ENCODE measurements at places on chromosomes 1 and 21.

GRCh38 chr1:171794085-171794484 lies 12.6 kb downstream of the METTL13 start:
- DNase-seq: no peak

- DNase-seq: no peak
These were observed 10.9 kb upstream of the IFI16 start for GRCh38 chr1:158998781-158999161.

- peak; percentile 87 for DNase-seq
These were observed 80.7 kb downstream of the DNTTIP2 start for GRCh38 chr1:93798291-93798690.

DNA sequence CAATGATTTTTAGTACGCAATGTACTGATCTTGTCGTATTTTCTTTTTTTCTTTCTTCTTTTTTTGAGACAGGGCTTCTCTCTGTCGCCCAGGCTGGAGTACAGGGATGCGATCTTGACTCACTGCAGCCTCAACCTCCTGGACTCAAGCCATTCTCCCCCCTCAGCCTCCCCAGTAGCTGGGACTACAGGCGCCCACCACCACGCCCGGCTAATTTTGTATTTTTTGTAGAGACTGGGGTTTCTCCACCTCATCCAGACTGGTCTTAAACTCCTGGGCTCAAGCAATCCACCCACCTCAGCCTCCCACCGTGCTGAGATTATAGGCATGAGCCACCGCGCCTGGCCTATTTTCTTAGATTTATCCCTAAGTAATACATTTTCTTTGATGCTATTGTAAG lies 43.9 kb upstream of the COL6A2 start:
- DNase-seq: no peak

DNA sequence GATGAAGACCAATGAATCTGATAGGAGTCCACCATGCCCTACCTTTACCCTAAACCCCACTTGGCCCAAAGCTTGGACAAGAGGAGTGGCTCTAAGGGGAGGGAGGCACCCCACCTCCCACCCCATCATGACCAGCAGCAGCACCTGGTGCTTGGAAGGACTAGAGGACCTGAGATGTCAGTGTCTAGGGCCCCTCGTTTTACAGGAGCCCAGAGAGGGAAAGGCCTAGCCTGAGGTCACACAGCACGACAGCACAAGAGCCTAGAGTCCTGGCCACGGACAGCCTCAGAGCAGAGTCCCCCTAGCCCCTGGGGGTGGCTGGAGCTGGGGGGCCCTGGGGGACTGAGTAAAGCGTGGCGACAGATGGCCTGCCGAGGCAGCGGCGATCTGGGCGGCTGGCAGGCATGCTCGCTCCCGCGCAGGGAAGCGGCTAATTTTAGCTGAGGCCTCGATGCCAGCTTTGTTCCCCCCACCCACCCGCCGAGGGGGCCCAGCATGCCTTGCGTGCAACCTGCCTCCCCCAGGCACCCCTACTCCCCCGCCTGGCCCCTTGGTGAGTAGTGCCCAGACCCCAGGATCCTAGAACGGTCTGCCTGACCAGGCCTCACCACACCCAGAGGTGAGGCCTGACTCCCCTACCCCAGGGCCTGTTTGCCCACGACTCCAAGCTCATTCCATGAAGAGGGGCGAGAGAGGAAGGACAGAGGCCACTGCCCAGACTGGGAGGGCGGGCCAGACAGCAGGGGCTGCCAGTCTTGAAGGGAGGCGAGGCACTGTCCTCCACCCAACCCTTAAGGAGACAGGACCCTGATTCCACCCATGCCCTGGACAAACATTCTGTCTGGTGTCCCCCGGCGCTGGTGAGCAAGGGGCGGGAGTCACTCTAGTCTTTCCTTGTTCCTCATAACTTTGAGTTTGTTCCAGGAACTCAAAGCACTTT lies 39.0 kb downstream of the AHDC1 start:
- no peak for DNase-seq

- DNase-seq: no peak
These were observed 69.8 kb upstream of the HSPA13 start for GRCh38 chr21:14452727-14453241.

DNA sequence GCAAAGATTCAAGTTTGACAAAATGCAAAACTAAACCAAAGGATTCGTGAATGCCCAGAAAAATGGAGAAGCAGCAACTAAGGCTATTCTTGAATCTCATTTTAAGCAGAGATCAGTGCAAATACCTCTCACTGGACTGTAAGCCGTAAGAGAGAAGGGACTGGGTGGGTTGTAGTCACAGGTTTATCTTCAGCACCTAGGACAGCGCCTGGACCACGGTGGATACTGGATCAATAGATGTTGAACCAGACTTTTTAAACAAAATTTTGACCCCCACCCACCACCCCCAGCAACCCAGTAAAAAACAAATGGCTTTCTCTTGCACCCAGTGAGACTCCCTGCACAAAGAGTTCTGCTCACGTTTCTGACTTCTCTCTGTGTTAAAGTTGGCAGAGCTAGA lies 347.1 kb downstream of the AJAP1 start:
- DNase-seq: no peak

GRCh38 chr1:19582318-19582717 lies 61.8 kb upstream of the NBL1 start:
- no peak for DNase-seq

DNA sequence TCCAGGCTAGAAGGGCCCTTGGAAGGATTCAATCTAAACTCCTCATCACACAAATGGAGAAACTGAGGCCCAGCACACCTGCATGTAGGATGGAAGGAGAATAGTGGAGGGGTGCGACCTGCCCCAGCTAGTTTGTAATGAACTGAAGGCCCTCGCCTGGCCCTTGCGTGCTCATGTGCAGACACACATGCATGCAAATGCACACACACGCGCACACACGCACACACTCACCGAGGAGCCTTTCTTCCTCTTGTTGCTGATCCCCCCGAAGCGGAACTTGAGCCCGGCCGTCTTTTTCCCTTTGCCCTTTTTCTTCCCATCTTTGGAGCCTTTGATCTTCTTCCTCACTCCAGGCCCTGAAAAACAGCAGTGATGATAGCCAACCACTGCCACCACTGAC lies 27.9 kb downstream of the CHD5 start:
- no peak for DNase-seq

- no peak for DNase-seq
These were observed 729 bp upstream of the CDCA8 start for GRCh38 chr1:37691497-37692077.

- no peak for DNase-seq
These were observed 17.0 kb downstream of the MARK1 start for GRCh38 chr1:220544901-220545303.

DNA sequence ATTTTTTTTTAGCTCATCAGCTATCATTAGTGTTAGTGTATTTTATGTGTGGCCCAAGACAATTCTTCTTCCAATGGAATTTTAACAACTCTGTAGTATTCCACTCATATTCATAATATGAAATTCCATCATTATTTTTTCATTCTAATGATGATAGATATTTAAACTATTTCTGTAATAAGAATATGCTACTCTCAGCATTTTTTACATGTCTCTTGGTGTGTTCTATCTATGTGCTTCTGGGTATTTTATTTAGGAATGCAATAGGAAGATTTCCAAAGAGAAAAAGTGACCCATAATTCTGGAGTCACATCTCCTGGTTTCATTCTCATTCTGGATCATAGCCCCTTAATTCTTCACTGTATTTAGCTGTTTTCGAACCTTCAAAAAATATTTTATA lies 109.5 kb downstream of the LRRC53 start:
- DNase-seq: no peak

- DNase-seq: no peak
These were observed 802.1 kb downstream of the PLA2G4A start for GRCh38 chr1:187630653-187631380.

DNA sequence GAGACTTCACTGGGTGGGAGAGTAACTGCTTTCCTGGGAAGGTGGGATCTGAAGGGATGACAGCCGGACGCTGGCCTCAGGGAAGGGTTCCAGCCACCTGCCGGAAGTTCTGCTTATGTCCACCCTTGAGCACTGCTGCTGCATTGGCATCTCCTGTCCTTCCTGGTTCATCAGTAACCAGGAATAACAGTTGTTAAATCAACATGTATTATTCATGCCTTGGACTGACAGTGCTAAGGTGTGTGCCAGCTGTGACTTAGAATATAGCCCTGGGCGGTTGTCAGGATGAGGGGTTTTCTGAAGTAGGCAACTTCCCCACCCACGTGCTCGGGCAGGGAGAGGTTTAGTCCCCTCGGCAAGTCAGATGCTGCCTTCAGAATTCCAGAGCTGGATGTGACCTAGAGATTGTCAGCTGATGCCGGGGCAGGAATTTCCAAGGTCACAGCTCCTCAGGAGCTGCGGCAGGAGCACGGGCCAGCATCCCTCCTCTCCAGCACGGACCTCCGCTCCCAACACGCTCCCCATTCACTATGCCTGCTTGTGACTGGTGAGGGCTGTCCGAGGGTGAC lies 17.9 kb downstream of the CLDN14 start:
- no peak for DNase-seq

DNA sequence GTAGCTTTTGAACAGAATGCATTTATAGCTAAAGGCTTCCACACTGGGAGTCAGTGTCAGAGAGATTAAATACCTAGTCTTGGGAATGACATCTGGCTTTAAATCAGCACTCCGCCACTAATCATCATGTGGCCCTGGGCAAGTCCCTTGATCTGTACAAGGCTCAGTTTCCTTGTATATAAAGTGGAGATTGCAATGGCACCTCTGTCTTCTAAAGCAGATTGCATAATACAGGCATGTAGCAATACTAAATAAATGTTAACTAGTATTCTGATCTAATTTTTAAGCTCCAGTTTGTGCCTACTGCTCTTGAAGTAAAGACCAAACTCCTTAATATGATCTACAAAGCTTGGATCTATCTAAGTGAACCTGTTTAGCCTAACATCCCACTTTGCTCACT lies 249.4 kb downstream of the PLPP3 start:
- DNase-seq: no peak

DNA sequence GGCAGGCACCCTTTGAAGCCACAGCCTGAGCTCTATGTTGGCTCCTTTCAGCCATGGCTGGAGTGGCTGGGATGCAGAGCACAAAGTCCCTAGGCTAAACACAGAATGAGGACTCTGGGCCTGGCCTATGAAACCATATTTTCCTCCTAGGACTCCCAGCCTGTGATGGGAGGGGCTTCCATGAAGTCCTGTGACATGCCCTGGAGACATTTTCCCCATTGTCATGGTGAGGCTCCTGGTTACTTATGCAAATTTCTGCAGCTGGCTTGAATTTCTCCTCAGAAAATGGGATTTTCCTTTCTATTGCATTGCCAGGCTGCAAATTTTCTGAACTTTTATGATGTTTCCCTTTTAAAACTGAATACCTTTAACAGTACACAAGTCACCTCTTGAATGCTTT lies 61.3 kb downstream of the VCAM1 start:
- DNase-seq: no peak

- DNase-seq: no peak
These were observed 71.4 kb downstream of the CC2D1B start for GRCh38 chr1:52294580-52294979.

DNA sequence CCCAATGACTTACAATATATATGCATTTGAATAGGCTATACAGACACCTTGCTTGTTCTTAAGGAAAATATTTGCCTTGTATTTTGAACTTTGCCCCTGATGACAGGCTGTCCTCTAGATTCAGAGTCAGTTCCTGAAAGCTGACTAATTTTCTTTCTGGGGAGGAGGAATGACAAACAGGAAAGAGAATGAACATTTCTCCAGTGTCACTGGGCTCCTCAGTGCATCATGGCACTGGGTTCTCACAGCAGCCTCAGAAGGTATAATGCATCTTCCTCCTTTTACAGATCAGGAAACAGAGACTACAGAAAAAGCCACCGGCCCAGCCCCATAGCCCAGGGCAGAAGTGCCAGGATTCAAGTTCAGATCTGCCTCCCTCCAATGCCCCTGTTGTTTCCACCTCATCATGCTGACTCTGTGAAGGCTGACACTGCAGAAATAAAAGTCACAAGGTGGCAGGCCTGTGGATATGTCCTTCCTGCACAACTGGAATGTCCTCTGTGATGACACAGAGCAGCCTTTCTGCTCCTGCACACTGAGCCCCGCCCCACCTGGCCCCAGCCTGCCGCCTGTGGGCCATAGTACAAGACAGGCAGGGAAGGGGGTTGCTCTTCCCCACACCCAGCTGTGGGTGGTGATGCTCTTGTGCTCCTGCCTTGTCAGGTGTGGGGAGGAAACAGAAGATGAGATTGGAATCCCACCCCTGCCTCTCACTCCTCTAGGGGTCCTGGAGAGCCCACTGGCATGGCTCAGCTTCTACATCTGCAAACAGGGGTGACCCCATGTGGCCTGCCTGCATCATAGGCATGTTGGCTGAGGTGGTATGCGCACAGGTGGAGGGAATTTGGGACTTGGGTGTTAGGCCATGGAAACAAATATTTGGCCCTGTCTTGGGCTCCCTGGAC lies 6.4 kb downstream of the TTC22 start:
- DNase-seq: no peak

- peak; percentile 31 for DNase-seq
These were observed 65.5 kb downstream of the NID1 start for GRCh38 chr1:235999259-235999925.

GRCh38 chr1:86472767-86473166 lies 4.0 kb downstream of the CLCA1 start:
- no peak for DNase-seq

DNA sequence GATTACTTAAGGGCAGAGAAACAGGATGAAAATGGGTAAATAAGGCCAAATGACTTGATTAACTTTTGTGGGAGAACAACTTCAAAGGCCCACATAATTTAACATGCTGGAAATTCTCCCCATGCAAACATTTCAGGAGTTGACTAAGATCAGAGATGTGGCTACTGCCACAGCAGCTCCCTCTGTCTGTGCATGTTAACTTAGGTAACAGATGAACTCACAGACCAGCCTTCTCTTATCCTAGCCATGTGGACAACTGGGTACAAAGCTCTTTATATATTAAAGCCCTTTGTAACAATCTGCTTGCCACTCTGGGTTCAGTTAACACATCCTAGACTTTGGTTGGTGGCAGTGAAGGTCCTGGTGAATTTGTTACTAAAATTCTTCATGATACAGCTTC lies 33.2 kb downstream of the BEND5 start:
- no peak for DNase-seq

DNA sequence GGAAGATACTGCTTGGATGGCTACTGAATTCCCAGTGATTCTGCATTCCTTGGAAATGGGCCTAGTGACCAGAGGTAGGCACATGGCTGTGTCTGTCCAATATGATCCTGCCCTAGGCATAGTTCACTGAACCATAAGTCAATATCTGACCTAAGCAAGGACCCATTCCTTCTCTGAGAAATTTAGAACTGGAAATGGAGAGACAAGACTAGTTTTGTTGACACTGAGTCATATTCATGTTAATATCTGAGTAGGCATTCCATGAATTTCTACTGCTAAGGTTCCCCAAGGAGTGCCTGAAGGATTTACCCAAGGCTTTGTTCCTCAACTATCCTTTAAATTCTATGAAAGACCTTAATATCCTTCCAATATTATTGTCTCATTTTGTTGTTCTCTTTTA lies 329.8 kb upstream of the BEND5 start:
- DNase-seq: no peak
